ENCODE measurements at places on chromosomes 3 and 15.

DNA sequence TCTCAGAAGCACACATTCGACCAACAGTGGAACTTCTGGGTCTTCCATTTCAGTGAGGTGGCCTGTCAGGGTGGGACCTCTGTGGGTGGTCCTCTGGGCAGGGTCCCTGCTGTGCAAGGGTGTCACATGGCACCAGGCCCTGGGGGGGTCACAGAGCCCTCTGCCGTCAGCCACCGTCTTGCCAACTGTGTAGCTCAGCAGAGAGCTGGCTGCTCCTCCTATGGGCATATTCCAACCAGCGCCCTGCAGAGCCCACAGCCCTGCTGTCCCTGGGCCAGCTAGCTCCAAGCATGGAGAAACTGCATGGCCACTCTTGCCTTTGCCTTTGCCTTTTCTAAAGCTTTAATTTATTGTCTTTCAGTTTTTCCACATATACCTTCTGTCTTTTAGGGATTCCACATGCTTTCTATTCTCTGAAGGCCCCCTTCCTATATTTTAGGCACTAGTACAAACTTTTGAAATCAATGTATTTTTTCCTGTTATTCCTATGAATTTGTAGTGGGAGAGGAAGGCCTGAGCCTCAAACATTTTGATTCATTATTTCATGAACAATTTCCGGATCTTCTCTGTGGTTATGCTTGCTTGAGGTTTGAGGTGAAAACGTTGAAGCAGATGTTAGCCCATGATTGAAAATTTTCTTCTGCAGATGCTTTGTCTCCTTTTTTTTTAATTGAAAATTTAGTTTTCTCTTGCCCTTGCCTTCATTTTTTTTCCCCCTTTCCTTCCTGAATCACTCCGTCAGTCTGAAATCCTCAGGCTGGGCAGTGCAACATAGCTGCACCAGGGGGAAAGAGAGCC, 11.7 kb downstream of the IQCF1 start:
- no peak for DNase-seq

DNA sequence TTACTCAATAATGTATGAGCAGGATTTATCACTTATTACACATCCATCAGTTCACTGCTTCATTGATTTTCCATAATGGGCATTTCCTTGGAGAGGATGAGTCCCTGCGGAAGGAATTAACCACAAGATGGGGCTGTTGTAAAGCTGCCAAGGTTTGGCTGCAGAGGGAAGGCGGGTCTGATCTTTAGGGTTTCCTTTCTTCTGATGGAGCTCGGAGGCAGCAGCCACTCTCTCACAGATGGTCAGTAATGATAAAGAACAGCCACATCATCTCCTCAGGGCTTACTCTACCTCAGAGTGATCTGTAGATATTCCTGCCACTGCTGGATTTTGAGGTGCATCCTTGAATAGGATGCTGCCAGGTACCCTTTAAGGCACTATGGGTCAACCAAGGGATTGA, 115.2 kb downstream of the USP13 start:
- DNase-seq, result no peak

DNA sequence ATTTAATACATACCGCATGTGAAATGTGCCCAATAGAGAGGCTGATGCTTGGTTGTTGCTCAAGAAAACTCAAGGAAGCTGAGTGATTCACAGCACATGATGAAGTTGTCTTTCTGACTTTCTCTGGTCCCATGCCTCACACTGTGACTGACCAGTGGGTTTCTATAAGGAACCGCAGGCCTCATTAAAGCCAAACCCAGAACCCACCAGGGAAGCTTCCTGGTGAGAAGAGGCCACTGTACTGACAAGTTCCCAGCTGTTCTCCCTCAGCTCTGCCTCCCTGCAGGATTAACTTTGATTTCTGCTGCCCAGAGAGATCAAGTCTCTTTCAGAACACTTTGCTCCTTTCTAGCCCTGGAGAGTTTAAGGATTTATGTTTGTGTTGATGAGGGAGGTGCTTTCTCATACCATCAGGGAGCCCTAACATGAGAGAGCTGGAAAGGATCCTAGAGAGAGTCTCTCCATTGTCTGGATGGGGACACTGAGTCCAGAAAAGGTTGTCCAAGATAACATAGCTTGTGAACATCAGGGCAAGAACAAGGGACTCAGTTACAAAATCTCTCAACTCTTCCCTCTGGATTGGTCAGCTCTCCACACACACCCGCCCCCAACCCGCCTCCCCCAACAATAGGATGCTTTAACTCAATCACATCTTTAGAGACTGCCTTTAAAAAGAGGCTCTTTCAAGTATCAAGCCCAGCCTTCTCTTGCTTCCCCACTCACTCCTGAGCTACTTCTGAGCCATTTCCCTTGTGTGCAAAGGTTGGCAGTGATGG, 303.2 kb upstream of the TLE3 start:
- DNase-seq, result no peak

- DNase-seq, result no peak
Measured at GRCh38 chr3:71392251-71392650, 191.3 kb downstream of the FOXP1 start.

DNA sequence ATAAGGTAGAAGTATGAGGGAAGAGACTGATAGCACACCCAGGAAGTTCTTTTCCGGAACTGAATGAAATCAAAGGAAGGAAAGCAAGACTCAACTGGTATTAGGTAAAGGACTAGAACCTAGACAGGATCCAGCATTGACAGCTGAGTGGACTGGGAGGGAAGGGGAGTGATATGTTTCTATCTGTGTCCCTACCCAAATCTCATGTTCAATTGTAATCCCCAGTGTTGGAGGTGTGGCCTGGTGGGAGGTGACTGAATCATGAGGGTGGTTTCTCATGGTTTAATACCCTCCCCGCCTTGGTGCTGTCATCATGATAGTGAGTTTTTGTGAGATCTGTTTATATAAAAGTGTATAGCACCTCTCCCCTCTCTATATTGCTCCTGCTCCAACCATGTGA, 415.9 kb upstream of the KCNMB2 start:
- no peak for DNase-seq

GRCh38 chr3:183287301-183287971, 34.4 kb downstream of the B3GNT5 start:
- no peak for DNase-seq

DNA sequence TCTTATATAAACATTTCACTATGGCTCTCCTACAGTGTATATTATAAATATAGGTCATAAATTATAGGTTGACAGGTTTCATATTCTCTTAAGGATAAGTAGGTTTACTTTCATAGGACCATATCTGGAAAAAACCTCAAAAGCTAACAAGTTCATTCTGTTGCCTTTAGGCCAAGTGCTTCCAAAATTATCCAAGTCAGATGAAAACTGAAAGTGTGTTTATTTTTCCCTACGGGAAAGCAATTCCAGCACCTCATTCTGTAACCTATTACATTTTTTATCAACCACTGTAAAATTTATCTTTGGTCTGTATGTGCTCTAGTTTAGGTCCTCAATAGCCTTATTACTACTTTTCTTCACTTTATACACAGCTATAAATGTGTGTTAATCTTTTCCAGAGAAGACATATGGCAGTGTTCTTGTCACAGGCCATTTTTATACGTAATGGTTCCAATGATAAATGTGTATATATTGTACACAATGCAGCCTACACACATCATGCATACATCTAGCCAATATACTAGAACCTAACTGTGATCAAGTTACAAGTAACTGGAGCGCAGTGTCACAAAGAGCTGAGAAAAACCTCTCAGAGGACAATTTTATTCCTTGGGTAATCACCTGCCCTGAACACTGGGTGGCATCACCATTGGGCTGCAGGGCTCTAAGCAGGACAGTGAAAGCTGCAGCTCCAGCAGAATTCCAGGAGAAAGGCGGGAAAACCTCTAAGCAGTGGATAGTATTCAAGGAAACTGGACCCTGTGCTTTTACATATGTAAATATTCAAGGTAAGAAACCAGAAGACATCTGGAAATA, 251.3 kb downstream of the CTNNB1 start:
- no peak for DNase-seq

DNA sequence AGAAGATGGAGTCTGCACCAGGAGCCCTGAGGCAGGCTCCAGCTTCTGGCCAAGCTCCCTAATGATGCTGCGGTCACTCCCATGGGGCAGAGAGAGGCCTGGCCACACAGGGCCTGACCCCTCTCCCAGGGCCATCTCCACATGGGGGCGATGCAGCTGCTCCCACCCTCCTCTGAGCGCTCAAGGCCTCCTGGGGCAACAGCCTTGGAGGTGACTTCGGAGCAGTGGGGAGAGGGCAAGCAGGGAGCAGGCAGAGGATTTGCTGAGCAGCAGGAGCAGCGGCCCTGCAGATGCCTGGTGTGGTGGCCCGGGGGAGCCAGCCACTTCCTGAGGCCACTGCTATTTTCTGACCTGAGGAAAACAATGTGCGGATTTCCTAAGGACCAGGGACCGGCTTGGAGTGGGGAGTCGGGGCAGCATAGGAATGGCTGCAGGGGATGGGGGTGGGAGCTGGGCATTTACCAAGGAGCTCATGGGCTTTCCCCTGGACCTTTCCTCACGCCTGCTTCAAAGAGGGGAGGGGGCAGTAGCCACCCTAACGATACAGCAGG, 81.6 kb upstream of the RPL32 start:
- DNase-seq, result no peak

DNA sequence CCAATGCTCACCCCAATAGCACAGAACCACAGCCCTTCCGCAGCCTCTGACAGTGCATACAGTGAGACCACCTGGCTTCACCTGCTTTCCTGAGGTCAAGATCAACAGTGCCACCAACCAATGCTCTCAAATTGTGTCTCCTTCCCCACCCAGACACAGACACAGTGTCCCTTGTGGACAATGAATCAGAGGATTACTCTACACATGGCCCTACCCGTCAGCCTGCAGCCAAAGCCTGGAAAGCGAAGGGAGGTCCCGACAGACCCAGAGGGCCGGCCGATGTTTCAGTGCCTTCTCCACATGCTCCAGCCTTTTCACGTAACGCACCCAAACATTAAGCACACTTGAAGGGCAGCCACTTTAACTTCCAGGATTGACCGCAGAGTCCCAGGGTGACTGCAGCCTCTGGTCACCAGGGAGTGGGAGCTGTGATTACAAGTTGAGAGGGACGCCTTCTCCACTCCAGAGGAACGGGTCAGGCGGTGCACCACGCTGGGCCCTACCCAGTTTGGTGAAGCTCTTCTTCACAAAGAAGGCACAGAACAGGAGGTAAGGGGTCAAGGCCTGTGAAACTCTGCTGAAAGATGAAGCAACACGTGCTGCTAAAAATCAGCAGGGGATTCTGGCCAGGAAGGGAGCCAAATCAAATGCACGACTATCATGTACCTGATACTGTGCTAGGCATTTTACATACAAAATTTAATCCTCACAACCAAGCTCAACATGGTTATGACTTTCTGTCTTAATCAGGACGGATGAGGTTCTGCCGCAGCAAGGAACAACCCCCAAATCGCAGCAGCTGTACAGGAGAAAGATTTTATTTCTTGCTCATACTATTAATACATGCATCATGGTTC, 17.2 kb downstream of the KLHL25 start:
- DNase-seq, result no peak

GRCh38 chr3:44080474-44081072, 161.1 kb upstream of the TOPAZ1 start:
- DNase-seq, result no peak

GRCh38 chr3:170360916-170361315, 3.4 kb downstream of the SKIL start:
- DNase-seq, result no peak

GRCh38 chr3:59411186-59411585, 361.4 kb upstream of the CFAP20DC start:
- no peak for DNase-seq

GRCh38 chr3:17500618-17501017, 241.8 kb downstream of the TBC1D5 start:
- no peak for DNase-seq

GRCh38 chr3:117439812-117440211, 730.2 kb downstream of the TUSC7 start:
- no peak for DNase-seq

DNA sequence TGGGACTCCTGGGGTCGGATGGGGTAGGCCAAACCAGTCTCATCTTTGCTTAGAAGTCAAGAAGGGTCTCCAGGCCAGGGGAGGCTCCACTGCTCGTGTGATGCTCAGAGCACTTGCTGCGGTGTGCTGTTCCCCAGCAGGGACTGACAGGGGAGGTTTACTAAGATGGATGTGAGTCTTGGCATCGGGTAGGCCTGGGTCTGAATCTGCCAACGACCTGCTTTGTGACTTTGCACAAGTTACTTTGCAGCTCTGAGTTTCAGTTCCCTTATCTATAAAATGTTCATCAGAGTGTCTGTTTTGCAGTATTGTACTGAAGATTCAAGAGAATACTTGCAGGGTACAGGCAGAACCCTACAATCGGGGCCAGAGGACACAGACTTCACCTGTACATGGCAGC, 17.3 kb upstream of the CDCP1 start:
- DNase-seq, result no peak

DNA sequence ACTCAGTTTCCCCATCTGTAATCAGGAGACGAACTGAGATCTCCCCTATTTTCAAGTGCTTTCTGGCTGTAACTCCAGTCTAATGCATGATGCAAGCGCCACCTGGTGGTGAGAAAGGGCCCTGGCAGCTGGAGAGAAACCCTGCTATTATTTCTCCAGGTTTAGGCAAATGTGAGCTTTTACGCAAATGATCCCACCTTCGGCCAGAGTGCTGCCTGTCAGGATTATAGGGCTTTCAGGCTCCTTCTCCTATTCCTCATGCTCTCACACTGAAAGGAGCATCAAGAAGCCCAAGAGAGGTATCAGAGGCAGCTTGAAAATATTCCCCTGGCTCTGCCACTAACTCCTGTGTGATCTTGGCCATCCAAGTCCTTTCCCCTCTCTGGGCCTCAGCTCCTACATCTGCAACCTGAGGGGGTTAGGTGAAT, 93.9 kb upstream of the RASGRF1 start:
- DNase-seq, result no peak

Measured in activated naive CD4-positive, alpha-beta T cell treated with anti-CD3 and anti-CD28 coated beads, Interleukin-2, amount 50 U/mL, for 72 hours (primary cell).